ENCODE measurements at places on chromosomes 16 and 17.
A peak's percentile ranks its signal among the peaks of the same experiment; 100 is the strongest.

DNA sequence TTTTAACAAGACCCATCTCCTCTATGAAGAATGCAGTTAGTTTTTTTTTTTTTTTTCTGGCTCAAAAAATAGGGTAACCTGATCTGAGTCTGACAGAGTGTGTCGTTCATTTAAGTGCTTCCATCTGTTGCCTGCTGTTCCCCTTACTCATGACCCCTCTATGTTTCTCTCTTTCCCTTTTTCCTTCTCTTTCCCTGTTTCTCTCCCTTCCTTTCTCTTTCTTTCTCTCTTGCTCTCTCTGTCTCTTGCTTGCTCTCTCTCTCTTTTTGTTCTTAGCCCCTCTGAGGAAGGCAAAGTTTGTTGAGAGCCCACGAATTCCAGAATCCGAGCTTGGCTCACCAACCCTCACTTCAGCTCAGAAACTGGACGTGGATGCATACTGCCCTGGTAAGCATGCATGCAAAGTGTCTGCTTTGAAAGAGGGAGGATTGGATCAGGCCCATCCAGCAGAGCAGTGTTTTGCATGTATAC lies 185.0 kb downstream of the TANC2 start:
- DNase-seq: no peak

DNA sequence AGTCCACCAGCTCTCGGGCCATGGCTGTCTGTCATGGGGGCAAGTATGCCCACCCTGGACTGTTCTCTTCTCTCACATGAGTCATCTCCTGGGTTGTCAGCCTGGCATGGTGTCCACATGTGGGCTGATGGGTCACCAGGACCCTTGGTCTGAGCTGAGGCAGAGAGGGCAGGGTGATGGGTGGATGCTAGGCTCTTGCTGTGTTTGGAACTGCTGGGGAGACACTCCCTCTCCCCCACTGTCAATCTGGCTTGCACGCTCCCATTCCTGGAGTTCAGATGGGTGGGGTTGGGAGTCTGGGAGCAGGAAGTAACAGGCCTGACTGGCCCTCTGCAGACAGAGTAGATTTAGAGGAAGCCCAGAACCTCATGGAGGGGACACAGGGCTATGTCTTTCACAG lies 28.9 kb downstream of the KSR1 start:
- no peak for DNase-seq

GRCh38 chr17:55549140-55549539 lies 37.9 kb upstream of the SMIM36 start:
- DNase-seq: peak; percentile 1

DNA sequence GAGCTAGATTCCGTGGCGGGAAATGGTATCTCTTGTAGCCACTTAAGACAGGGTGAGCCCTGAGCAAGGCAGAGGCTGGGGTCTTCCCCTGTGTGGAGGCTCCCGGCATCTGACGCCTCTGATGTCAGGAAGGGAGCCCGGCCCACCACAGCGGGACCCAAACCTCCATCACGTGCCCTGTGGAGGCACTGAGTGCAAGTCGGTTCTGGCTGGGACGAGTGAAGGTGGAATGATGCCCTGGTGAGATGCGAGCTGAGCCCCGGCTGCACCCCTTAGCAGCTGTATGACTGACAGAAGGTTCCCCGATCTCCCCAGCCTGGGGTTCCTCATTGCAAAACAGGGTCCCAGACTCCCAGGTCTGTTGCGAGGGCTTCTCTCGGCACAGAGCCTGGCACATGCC lies 187.4 kb upstream of the TNRC6C start:
- DNase-seq: no peak

DNA sequence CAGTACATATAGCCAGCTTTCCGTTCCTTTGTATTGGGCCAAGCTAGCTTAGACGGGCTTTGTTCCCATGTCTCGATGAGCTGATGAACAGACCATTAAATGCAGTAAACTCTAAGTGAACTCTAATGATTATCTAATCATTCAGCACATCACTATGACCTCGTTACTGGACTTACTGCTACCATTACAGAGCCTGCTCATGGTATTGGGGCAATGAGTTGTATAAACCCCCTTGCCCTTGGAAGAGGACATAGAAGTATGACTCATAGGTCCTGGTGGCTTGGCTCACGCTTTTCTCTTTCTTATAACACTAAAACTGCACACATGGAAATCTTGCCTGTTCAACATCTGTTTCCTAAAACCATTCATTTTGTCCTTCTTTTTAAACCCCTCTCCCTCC lies 93.6 kb upstream of the DYNLRB2 start:
- DNase-seq: no peak

GRCh38 chr17:78995022-78995760 lies 14.4 kb downstream of the CANT1 start:
- DNase-seq: no peak

All from NCI-H2029 treated with DMSO at 0.1 percent for 48 hours (cell line).